ENCODE measurements at places on chromosomes 12 and 14.
A peak's percentile ranks its signal among the peaks of the same experiment; 100 is the strongest.

- no peak for DNase-seq
These were observed 168.0 kb downstream of the PHLDA1 start for GRCh38 chr12:75863533-75863932.

DNA sequence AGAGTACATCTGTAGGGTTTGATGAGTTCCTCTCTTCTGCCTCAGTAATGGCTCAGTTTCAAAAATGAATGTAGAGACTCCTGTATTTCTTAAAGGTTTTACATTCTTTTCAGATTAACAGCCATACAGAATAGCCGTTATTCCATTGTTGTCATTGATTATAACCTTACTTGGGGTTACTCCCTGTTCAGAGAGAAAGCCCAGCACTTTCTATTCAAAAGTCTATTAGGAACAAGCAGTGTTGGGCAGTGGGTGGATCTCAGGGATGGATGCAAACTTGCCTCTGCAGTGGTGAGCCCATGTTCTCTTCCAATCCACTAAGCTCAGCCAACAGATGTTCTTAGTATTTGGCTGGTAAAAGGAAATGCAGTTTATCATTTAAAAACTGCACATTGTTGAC is 342.6 kb upstream of the E2F7 start:
- no peak for DNase-seq

GRCh38 chr12:122942637-122943036 is 23.6 kb downstream of the ABCB9 start:
- no peak for DNase-seq

DNA sequence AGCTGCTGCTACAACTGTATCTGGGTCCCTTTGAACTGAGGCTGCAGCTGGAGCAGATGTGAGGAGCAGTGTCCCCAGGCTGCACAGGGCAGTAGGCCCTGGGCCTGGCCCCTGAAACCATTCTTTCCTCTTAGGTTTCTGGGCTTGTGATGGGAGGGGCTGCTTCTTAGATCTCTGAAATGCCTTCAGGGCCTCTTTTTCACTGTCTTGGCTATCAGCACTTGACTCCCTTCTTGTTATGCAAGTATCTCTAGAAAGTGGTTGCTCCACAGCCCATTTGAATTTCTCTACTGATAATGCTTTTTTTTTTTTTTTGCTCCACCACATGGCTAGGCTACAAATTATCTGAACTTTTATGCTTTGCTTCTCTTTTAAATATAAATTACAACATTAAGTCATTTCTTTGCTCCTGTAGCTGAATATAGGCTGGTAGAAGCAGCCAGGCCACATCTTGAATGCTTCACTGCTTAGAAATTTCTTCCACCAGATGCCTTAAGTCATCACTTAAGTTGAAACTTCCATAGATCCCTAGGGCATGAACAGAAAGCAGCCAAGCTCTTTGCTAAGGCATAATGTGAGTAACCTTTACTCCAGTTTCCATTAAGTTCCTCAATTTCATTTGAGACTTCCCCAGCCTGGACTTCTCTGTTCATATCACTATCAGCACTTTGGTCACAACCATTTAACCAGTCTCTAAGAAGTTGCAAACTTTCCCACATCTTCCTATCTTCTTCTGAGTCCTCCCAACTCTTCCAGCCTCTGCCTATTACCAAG is 41.1 kb downstream of the ACSM4 start:
- DNase-seq = no peak

GRCh38 chr12:118436986-118437385 is 60.6 kb downstream of the SUDS3 start:
- DNase-seq = no peak

- DNase-seq = no peak
These were observed 9.0 kb upstream of the GPR135 start for GRCh38 chr14:59474172-59474571.

DNA sequence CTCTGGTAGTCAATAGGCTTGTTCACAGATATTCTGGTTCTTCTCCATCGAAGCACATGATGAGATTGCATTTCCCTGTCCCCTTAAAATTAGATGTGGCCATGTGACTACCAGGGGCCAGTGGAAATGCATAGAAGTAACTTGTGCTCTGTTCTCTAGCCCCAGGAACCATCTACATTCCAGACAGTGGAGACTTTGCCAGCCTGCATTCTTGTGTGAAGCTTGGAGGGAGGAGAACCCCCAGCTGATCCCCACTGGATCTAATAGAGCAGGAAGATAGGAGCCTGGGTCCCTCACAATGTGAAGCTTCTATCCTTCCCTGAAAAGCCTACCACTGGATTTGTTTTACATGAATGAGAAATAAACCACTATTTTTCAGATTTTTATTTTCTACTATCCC is 130.1 kb downstream of the KITLG start:
- no peak for DNase-seq

GRCh38 chr14:100739306-100739705 is 12.6 kb downstream of the DLK1 start:
- no peak for DNase-seq

- DNase-seq = no peak
These were observed 30.6 kb upstream of the ISM2 start for GRCh38 chr14:77529213-77529612.

- DNase-seq = no peak
These were observed 30.8 kb downstream of the NCKAP5L start for GRCh38 chr12:49797449-49797776.

DNA sequence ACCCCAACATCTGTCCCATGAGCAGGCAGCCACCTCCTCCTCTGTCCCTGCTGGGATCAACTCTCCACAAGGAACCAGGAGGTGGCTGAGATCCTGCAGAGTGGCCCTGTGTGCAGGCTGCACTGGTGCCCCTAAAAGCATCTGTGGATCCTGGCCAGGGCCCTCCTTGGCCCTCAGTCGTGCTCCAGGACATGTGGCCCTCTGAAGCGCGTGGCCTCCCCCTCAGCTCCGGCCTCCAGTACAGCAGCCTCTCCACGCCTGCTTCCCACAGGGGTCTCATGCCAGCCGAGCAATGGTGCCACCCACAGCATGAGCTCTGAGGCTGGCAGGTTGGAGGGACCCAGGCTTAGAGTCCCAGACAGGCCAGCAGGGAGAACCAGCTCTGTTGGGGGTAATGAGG is 77.4 kb upstream of the NOS1 start:
- DNase-seq = no peak

- DNase-seq = no peak
These were observed 35.8 kb downstream of the ETV6 start for GRCh38 chr12:11685316-11685715.

DNA sequence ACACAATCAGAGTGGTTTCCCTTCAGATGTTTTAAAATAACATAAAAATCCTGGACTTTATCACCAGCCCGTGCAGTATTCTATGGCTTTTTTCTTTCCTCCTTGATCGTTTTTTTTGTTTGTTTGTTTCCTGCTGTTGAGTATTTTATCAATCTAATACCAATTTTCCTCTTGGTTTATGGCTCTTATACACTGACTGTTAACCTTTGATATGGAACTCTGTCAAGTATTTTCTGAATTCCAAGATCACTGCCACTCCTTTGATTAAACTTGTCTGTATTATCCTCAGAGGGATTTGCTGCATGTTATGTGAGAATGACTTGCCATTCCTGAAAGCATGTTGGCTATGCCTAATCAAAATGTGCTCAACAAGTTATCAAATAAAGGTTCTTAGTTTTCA is 88.4 kb downstream of the PELI2 start:
- no peak for DNase-seq

DNA sequence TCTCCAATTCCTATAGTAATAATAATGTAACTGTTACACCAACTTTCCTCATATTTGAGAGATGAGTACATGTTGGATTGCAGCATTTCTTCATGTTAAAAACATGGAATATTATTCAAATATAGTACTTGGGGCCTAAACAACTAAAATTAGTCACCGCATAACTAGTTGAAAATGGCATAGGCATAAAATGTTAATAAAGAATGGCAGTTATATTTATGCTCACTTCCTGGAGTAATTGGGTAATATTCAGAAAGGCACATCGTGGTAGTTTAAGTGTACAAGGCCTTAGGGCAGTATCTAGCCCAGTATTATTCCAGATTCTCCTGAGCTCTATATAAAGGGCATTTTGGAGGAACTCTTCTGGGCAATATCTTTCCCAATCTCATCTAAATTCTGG is 46.0 kb downstream of the ERGIC2 start:
- DNase-seq = no peak

DNA sequence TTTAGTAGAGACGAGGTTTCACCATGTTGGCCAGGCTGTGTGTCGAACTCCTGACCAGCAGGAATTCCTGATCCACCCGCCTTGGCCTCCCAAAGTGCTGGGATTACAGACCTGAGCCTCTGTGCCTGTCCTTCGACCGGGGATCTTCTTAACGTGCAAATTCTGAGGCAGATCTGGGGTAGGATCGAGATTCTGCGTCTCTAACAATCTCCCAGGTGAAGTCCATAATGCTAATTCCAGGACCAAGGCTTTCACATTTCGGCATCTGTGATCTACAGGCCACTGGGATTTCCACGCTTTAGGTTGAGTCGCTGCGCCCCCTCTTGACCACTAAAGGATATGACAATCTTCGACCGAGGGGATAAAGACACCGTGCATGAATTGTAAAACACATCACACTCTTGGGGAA is 24.8 kb downstream of the FOS start:
- DNase-seq = peak; percentile 74

GRCh38 chr12:124874188-124874587 is 10.5 kb upstream of the SCARB1 start:
- no peak for DNase-seq

DNA sequence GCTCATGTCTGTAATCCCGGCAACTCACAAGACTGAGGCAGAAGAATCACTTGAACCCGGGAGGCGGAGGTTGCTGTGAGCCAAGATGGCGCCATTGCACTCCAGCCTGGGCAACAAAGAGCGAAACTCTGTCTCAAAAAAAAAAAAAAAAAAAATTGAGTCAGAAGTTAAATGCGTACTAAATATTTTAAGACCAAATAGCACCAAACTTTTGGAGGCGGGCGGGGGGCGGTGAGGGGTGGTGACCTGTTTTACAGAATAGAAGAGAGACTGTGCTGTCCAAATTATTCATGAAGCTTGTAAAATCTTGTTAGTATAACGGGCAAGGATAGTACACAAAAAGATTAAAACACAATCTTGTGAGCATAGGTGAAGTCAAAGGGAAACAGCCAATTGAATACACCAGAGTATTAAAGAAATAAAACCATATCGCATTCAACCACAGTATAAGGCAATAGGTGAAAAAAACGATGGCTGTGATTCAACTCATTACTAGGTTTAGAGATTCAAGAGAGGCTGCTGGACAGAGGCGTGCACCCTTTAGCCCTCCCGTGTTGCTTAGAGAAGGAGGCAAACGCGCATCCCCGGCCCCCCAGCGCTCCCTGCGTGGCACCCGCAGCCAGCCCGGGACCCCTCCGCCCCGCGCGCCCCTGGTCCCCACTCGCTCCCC is 571 bp downstream of the ZNF891 start:
- no peak for DNase-seq

- DNase-seq = no peak
These were observed 166.6 kb upstream of the FLRT2 start for GRCh38 chr14:85363358-85363757.

- DNase-seq = no peak
These were observed 15.6 kb downstream of the ACVRL1 start for GRCh38 chr12:51922762-51923505.

GRCh38 chr14:52547526-52547925 is 4.8 kb downstream of the TXNDC16 start:
- DNase-seq = no peak

- no peak for DNase-seq
These were observed 369.0 kb downstream of the DIO2 start for GRCh38 chr14:79842270-79842669.

- DNase-seq = no peak
These were observed 1.1 kb downstream of the POLR3B start for GRCh38 chr12:106358396-106359241.

- DNase-seq = no peak
These were observed 62.0 kb upstream of the BCL11B start for GRCh38 chr14:99333841-99334635.

DNA sequence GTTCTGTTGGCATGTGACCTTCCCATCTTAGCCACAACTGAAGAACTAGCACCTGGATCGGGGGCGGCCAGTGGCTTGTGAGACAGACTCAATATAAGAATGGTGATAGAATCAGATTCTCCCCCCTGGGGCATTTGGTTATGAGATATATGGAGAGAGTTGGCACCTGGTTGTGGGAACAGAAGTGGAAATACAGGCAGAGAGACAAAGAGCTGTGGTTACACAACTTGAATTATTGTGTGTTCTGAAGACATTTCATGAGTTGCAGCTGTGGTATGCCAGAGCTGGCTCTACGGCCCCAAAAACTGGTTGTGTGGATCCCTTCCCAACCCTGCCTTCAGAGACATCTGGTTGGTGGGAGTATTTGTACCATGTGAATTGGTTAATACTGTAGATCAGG is 2.9 kb upstream of the MSRB3 start:
- DNase-seq = no peak

DNA sequence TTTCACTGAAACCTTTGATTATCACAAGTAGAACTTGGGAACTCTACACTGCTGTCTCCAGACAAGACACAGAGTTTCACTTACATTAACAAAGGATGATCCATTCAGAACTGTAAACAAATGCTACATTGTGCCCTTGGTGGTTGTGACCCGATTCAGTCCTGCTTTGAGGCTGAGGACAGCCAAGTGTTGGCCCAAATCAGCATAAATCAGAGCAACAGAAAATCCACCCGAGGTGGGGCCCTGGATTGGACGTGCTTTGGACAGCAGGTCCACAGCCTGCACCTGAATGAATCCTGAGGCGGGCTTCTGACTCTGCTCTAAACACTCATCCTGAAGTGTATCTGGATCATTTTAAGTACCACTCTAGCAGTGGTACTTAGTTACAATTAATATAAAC is 68.8 kb downstream of the PPP2R5C start:
- no peak for DNase-seq

GRCh38 chr14:21093769-21094681 is 4.4 kb downstream of the ZNF219 start:
- DNase-seq = no peak

DNA sequence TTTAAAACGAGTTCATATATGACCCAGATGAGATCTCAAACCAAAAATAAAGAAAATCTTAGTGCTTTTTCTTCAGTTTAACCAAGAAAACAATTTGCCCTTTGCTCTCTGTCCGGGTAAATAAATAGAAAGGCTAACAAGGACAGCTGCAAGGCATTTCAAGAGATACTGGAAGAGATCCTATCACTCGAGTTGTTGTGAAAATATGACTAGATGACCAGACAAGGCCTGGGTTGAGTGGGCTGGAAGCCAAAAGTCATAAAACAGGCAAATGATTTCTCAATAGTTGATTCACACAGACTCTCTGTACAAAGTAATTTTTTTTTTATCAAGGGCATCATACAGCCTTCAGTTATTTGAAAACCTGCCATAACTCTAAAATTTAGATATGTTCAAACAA is 55.9 kb upstream of the AVPR1A start:
- no peak for DNase-seq

- no peak for DNase-seq
These were observed 724 bp downstream of the LTB4R start for GRCh38 chr14:24311837-24312615.

DNA sequence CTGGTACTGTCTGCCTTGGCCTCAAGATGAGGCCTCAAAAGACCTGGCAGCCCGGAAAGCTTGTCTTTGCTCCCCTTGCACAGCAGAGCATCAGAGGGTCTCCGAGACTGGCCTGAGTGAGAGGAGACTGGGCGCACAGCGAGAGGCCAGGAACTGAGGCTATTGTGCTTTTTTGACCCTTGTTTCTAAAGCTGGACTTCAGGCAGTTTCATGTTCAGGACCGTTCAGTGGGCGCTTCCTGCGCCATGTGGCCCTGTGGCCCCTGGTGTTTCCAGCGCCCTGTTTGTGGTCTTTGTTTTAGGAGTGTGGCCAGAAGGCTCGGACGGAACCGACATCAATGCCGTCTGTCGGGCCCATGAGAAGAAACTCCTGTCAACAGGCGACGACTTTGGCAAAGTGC is 126.3 kb upstream of the EVL start:
- no peak for DNase-seq

GRCh38 chr12:106867651-106868050 is 88.1 kb upstream of the TMEM263 start:
- DNase-seq = no peak
